ENCODE measurements at places on chromosomes 2 and 18.

DNA sequence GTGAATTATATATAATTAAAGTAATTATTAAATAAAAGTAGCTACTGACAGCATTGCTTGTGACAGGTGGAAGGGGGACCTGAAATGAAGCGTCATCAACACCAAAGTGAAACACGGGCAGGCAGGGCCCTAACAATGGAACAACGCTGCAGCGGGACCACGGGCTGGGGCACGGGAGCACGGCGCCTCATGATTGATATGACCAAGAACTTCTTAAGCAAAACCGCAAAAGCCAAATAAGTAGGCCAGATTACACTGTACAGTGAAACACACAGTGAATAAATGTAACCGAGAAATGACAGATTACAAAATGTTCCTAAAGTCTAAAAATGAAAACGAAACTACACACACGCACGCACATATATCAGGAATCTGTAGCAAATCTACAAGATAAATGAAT lies 81.4 kb downstream of the SNTG2 start:
- DNase-seq: no peak

GRCh38 chr2:197838579-197838978 lies 34.2 kb downstream of the PLCL1 start:
- DNase-seq: no peak

DNA sequence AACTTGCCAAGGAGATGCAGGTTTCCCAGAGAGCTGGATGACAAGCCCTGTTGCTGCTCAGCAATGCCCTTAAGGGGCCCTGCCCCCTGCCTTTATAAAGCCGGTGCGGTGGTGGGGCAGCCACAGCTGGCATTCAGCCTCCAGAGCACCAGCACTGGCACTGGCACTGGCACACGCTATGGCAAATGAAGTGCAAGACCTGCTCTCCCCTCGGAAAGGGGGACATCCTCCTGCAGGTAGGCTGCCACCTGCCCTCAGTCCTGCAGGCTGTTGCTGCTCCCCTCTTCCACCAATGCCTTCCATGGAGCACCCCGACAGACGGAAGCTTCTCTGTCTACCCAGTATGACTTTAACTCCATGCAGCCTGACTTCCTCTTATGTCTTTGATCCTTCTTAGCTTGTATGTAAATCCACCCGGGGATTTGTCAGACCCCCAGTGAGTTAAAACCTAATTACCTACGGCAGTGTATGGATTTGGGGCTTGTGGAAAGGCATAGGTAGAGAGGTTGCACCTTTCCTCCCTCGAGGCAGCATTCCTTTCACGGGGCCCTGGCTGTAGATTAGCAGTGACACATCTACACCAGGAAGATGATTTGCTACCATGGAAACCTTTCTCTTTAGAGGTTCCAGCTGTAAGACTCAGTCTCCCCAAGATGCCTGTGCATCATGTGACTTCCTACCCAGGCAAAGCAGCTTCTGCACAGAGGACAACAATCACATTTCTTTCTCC lies at the start of gene DAPL1:
TSS of gene DAPL1 (plus strand) at position 123 of the 730 bp plus-strand sequence. CDS start at position 179, 56 bp downstream.
- no peak for DNase-seq

GRCh38 chr2:181677912-181678586 lies 2.3 kb downstream of the NEUROD1 start:
- DNase-seq: peak; percentile 88

DNA sequence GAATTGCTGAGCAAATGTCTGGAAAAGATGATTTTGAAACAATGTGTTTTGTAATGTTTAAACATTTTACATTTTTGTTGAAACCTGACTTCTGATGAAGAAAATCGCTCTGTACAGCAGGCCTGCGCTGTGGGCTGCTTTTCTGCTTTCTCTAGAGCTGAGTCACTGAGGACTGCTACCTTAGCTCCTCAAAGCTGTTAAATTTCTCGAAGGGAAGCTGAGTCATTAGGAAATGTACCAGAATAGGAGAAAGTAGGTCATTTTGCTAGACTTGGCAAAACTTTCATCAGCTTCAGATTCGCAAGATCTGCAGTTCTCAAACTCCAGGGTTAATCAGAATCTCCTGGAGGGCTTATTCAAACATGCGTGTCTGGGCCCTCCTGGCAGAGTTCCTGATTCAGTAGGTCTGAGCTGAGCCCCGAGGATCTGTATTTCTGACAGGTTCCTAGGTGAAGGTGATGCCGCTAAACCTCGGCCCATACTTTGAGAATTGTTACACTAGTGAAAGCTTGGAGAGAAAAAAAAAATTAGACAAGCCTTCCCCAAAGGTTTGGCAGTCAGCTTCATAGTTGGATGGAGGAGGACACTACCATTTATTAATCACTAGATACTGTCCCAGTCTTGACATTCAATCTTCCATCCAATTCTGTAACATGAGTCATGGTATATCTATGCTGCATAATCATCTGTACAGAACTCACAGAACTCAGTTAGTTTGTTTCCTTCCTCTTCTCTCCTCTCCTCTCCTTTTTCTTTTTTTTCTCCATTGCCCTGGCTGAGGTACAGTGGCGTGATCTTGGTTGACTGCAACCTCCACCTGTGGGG lies 297.6 kb downstream of the PARD3B start:
- peak; percentile 91 for DNase-seq

DNA sequence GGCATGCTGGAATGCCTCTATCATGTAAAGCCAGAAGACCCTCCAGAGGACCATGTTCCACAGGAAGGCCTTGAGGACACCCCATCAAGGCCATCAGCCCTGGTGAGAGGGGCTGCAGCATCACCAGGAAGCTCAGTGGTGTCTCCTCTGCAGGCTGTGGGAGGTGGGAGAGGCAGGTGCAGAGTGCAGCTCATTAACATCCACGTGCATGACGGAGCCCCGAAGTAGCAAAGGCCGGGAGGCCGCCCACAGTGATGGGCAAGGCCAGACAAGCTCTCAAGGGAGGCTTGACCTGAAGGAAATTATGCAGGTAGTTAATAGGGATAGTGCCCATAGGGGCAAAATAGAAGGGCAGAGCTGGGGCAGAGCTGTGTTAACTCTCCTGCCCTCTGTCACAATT lies 30.3 kb upstream of the SMCHD1 start:
- no peak for DNase-seq

- DNase-seq: no peak
Measured at GRCh38 chr2:42182654-42183308, 13.6 kb downstream of the EML4 start.

GRCh38 chr2:31138037-31138962 lies at the start of gene GALNT14:
TSS of gene GALNT14 (minus strand) at chr2:31138440. CDS start at chr2:31138086, 354 bp downstream.
- DNase-seq: peak; percentile 29

- DNase-seq: no peak
Measured at GRCh38 chr18:8802017-8802672, 96.8 kb downstream of the MTCL1 start.

DNA sequence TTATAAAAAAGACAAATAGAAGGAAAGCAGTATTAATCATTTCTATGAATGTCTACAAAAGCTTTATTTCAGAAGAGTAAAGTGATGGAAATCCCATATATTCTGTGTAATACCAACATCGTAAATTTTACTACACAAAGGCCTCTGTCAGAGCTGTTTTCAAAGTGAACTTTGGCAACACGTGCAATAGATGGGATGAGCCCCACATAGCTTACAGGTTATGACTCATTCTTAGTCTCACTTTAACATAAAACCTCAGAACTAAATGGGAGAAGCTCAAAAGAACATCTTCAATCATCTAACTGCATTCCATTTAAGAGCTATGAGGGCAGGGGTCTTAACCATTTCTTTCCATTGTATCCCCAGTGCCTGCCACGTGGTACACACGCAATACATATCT lies 11.5 kb downstream of the VPS4B start:
- DNase-seq: peak; percentile 59
